ENCODE measurements at places on chromosomes 7 and 10.

DNA sequence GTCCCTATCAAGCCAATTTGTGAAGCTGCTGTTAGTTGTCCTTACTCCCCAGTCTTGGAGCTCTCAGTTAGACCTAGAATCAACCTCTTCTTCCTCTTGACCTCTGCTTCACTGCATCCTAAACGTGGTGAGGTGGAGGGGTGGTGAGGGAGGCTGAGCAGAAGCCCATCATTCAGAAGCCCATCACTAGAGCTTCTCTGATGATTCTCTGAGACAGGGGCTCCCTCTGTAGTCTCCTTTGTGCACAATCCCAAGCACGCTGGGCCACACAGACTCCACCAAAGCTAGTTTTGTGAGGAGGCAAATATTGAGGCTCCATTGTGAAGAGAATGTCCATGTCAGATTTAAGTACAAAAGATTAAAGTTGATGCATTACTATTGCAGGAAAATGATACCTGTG lies 163.8 kb upstream of the PRSS1 start:
- H3K36me3 ChIP-seq = no peaks in the 10 kb centered on the region
- no peak overlapping the region for H3K4me3 ChIP-seq
- H3K27me3 ChIP-seq = no peaks in the 10 kb centered on the region
- H3K4me1 ChIP-seq = no peaks in the 10 kb centered on the region
- DNase-seq = no peak
- H3K27ac ChIP-seq = no peak overlapping the region

GRCh38 chr10:24041034-24041433 lies 167.9 kb upstream of the KIAA1217 start:
- H3K27ac ChIP-seq = no peak overlapping the region
- H3K4me3 ChIP-seq = no peak overlapping the region
- H3K36me3 ChIP-seq = no peaks in the 10 kb centered on the region
- no peak for DNase-seq
- H3K4me1 ChIP-seq = no peaks in the 10 kb centered on the region

DNA sequence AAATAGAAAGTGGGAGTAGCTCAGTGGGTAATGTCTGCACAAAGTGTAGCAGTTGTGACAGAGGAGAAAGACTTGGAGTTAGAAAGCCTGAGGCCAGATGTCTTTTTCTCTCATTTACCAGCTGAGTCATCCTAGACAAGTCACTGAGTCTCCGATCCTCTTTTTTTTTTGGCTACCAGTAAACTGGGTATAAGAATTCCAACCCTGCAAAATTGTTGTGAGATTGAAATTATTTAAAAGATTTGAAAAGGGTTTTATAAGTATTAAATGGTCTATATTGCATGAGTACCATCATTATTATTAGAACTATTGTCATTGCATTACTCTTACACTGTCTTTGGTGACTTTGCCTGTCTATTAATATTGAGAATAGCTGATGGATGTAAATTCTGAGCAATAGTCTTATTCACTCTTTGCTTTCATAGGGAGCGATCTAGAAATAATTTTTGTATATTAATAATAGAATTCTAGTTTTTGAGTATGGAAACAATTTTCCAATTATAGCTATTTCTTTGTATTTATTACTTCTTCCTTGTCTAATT lies 74.0 kb downstream of the ARID5B start:
- no peaks in the 10 kb centered on the region for H3K4me1 ChIP-seq
- H3K27ac ChIP-seq = no peak overlapping the region
- no peak overlapping the region for H3K4me3 ChIP-seq
- no peaks in the 10 kb centered on the region for H3K36me3 ChIP-seq
- DNase-seq = no peak

GRCh38 chr7:92613720-92614119 lies 23.5 kb upstream of the FAM133B start:
- no peak overlapping the region for H3K27ac ChIP-seq
- no peak overlapping the region for H3K4me3 ChIP-seq
- no peaks in the 10 kb centered on the region for H3K4me1 ChIP-seq
- peaks cover 5% of the 10 kb centered on the region for H3K36me3 ChIP-seq

DNA sequence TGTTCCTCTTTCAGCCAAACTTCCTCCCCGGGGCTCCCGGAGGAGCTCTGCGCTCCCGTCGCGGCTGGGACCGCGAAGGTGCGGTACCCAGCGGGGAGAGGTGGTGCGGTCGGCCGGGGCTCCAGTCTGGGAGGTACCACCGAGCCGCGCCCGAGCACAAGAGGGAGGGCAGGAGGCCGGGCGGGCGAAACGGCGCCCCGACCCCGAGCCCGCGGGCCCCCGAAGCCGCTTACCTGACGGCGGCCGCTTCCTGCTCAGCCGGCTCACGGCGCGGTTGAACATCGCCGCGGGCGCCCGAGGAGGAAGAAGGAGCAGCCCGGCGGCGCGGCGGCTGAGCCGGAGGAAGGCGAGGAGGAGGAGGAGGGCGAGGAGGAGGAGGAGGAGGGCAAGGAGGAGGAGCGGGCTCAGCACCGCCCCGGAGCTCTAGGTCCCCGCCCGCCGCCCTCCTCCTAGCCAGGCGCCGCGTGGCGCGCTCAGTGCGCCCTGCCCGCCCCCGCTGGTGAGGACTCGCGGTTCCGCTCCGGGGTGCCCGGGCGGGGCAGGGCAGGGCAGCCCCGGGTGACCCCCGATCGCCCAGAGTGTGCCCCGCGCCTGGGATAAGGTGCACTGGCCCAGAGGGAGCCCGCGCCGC lies at the start of gene RGS10:
TSS of gene RGS10 (minus strand) at position 363 of the 631 bp plus-strand sequence. CDS start at position 282, 81 bp downstream.
- peak; percentile 86 for DNase-seq
- no peaks in the 10 kb centered on the region for H3K27me3 ChIP-seq
- peak within 1 kb of the TSS; percentile 89 for H3K27ac ChIP-seq
- peaks cover 22% of the 10 kb centered on the region for H3K4me1 ChIP-seq
- peak within 1 kb of the TSS; percentile 96 for H3K4me3 ChIP-seq
- H3K36me3 ChIP-seq = no peaks in the 10 kb centered on the region

DNA sequence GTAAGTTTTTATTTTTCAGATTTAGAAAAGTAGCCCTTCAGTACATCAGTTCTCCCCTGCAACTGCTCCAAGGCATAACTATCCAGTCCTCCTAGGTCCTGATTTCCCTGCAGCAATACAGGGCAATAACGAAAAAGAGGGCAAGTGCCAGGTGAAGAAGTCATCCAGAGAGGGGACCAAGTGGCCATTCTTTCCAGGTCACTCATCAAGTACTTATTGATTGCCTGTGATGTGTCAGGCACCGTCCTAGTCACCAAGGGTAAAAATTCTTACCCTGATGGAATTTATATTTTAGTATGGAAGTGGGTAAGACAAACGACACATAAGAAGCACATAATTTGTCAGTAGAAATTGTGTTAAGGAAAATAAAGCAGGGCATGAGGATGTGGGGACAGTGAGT lies 67.1 kb upstream of the GSDME start:
- no peak for DNase-seq
- no peak overlapping the region for H3K4me3 ChIP-seq
- H3K36me3 ChIP-seq = no peaks in the 10 kb centered on the region
- peaks cover 52% of the 10 kb centered on the region for H3K4me1 ChIP-seq
- no peaks in the 10 kb centered on the region for H3K27me3 ChIP-seq

DNA sequence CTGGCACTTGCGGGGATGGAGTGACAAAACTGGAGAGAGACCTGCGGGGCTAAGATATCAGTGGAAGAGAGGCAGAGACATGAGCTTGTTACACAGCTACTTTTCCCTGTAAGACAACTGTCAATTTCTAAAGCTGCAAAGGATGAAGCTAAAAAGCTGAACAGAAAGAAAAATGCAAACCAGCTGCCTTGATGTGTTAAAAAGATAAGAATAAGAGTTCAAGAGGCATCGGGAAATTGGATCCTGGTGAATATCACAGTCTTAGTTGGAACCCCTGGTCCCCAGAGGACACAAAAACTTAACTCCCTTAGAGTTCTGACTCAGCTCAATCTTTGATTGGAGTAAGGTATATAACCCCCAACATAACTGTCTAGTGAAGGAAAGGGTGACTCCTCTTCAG lies 38.8 kb downstream of the VPS41 start:
- H3K36me3 ChIP-seq = peaks cover 5% of the 10 kb centered on the region
- H3K4me1 ChIP-seq = no peaks in the 10 kb centered on the region
- H3K27me3 ChIP-seq = no peaks in the 10 kb centered on the region

DNA sequence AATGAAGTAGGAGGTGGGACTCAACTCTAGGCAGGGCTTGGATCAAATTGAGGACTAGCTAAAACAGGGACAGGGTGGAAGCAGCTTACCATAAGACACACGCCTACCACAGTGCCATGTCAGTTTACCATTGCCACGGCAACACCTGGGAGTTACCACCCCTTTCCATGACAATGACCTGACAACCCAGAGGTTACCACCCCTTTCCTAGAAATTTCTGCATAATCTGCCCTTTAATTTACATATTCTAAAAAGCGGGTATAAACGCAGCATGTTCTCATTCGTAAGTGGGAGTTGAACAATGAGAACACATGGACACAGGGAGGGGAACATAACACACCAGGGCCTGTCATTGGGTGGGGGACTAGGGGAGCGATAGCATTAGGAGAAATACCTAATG lies 72.7 kb downstream of the GCC1 start:
- H3K4me1 ChIP-seq = no peaks in the 10 kb centered on the region
- no peak overlapping the region for H3K4me3 ChIP-seq
- H3K27ac ChIP-seq = no peak overlapping the region
- H3K27me3 ChIP-seq = no peaks in the 10 kb centered on the region

GRCh38 chr7:55132890-55133551 lies 114.2 kb downstream of the EGFR start:
- no peaks in the 10 kb centered on the region for H3K4me1 ChIP-seq
- H3K36me3 ChIP-seq = no peaks in the 10 kb centered on the region
- no peak overlapping the region for H3K27ac ChIP-seq
- H3K27me3 ChIP-seq = no peaks in the 10 kb centered on the region

DNA sequence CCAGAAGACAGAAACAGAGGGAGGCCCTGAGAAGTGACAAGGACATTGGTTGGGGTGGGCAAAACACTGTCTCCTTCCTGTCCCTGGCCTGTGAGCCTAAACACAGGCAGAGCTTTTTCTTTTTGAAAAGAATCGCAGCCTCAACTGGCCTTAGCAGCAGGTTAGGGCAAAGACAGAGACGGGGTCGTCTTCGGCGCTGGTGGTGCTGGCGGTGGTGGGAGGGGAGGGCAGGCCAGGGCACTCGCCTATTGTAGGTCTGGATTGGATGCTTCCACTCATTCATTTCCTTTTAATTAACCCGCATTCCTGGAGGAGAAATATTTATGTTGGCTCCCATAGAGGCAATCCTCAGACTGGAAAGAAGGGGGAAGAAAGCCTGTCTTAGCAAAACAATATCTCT lies 22.6 kb downstream of the WNT8B start:
- H3K4me3 ChIP-seq = no peak overlapping the region
- H3K36me3 ChIP-seq = peaks cover 2% of the 10 kb centered on the region
- H3K4me1 ChIP-seq = peaks cover 4% of the 10 kb centered on the region
- no peaks in the 10 kb centered on the region for H3K27me3 ChIP-seq

DNA sequence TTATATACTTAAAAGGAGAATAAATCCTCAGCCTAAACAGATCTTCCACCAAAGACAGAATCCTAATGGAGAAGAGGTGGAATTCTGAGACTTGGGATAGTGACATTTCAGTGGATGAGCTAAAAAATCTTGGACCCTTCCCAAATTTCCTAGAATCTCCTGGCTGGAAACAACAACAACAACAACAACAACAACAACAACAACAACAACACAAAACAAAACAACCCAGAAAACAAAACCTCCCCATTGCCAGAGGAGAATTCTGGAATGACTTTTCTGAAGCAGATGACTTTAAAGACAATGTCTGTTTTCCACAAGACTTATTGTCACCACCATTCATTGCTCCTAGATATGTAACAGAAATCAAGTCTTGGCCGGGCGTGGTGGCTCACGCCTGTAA lies 322.1 kb downstream of the ARL4A start:
- H3K27ac ChIP-seq = no peak overlapping the region
- H3K36me3 ChIP-seq = no peaks in the 10 kb centered on the region
- DNase-seq = no peak
- no peak overlapping the region for H3K4me3 ChIP-seq

DNA sequence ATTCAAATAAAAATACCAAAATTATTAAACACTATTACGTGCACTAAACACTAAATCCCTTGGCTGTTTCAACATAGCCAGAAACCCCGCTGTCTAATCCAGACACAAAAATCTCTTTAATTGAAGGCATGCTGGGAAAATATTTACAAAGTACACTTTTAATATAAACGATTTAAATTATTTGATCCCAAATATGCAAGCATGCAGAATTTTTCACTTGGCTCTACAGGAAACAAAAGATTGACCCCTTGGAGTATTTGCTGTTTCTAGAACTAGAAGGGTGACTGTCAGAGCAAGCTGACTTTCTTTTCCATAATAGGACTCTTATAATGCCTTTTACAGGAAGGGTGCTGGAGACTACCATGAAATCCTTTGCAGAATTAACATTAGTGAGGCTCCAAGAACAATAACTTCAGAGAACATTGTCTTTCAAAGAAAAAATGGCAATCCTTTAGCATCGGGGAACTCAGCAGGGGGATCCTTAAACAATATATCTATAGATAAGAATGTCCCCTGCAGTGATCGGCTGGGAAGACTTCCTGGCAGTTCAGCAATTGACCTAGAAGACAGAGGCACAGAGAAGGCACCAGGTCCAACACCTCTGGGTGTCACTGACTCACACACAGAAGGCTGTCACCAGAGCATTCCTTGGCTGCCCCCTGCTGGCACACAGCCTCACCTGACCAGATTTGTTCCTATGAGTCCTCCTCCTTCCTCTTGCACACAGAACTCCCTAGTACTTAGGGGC lies 55.8 kb upstream of the MRLN start:
- H3K27ac ChIP-seq = no peak overlapping the region
- peak; percentile 20 for DNase-seq
- no peak overlapping the region for H3K4me3 ChIP-seq
- H3K36me3 ChIP-seq = peaks cover 33% of the 10 kb centered on the region

- no peaks in the 10 kb centered on the region for H3K4me1 ChIP-seq
- H3K27me3 ChIP-seq = no peaks in the 10 kb centered on the region
- DNase-seq = peak; percentile 29
- no peaks in the 10 kb centered on the region for H3K36me3 ChIP-seq
- peak overlapping the region; percentile 36 for H3K27ac ChIP-seq
- peak overlapping the region; percentile 25 for H3K4me3 ChIP-seq
Observed at GRCh38 chr7:27031289-27032172, 64.3 kb downstream of the HOXA1 start.

DNA sequence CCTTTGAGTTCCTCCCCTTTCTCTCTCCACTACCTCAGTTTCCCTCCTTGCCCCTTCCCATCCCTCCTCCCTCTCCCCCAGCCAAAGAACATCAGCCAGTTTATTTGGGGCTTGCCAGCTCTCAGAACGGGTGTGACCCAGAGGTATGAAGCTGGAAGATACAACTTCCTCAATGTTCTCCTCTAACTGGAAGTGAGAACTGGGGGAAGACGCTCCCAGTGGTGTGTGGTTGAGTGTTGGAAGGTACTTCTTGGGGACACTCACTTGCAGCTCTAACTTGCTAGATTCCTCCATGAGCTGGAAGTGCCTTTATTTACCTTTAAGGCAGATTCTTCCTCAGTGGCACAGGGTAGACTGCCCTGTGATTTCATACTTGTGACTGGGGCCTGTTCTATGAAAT lies 110.5 kb upstream of the HABP2 start:
- no peaks in the 10 kb centered on the region for H3K36me3 ChIP-seq
- H3K4me1 ChIP-seq = no peaks in the 10 kb centered on the region
- H3K27me3 ChIP-seq = no peaks in the 10 kb centered on the region

DNA sequence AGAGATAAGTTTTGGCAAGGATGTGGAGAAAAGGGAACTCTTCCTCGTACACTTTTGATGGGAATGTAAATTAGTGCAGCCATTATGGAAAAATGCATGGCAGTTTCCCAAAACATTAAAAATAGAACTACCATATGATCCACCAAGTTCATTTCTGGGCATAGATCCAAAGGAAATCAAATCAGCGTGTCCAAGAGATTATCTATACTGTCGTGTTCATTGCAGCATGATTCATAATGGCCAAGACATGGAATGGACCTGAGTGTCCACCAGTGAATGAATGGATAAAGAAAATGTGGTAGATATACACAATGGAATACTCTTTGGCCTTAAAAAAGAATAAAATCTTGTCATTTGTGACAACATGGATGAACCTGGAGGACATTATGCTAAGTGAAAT lies 70.3 kb upstream of the RSU1 start:
- no peak overlapping the region for H3K27ac ChIP-seq
- no peaks in the 10 kb centered on the region for H3K36me3 ChIP-seq
- no peaks in the 10 kb centered on the region for H3K4me1 ChIP-seq

Measured in naive thymus-derived CD4-positive, alpha-beta T cell (primary cell).